ENCODE measurements at places on chromosomes 11 and 22.
A peak's percentile ranks its signal among the peaks of the same experiment; 100 is the strongest.

DNA sequence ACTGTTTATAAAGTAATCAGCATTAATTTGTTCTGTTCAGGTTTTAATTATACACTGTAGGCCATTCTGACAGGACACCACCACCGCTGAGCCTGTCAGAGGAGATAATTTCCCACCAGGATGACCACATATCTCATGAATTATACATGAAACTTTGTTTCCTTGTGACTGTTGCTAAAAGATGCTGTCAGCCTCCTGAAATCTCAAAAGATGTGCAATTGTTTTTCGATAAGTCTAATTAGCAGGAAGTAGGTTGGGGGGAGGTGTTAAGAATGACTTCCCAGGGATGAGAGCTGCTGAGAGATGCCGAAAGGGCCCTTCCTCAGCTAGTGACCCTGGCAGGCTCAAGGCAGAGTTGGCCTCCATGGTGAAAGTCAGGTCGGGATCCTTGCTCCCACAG lies 485.4 kb downstream of the SOX6 start:
- H3K27me3 ChIP-seq: peaks cover 30% of the 10 kb centered on the region
- H3K4me3 ChIP-seq: no peak overlapping the region
- no peak overlapping the region for H3K27ac ChIP-seq
- no peak for DNase-seq
- no peaks in the 10 kb centered on the region for H3K4me1 ChIP-seq
- H3K36me3 ChIP-seq: no peaks in the 10 kb centered on the region

DNA sequence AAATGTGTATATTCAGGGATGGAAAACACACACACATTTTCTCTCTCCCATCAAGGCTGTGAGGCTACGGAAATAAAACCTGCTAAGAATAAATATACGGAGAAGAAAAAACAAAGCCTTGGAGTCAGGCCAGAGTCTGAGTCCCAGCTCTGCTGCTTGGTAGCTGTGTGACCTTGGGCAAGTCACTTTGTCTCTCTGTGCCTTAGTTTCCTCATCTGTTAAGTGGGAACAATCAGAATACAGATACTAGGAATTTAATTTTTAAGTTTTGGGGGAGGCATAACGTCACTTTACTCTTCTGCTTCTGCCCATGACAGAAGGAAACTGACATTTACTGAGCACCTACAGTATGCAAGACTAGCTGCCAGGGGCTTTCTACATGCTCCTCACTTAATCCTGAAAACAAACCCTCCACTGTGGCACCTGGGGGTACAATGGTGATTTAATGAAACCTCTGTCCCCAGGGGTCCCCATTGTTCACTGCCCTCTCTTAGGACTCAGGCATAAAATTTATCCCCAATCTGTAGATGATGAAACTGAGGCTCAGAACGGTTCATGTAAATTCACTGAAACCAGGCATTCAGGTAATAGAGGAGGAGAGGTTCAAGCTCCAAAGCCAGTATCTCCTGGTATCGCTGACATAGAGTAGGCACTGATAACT lies 131.9 kb upstream of the SERPIND1 start:
- no peaks in the 10 kb centered on the region for H3K4me1 ChIP-seq
- H3K4me3 ChIP-seq: no peak overlapping the region
- no peaks in the 10 kb centered on the region for H3K36me3 ChIP-seq
- no peak overlapping the region for H3K27ac ChIP-seq

GRCh38 chr11:8098879-8099278 lies 17.9 kb downstream of the TUB start:
- H3K27me3 ChIP-seq: no peaks in the 10 kb centered on the region
- H3K4me3 ChIP-seq: no peak overlapping the region
- no peak for DNase-seq
- no peaks in the 10 kb centered on the region for H3K36me3 ChIP-seq
- no peaks in the 10 kb centered on the region for H3K4me1 ChIP-seq

GRCh38 chr11:1373536-1374214 lies 16.1 kb upstream of the BRSK2 start:
- peaks cover 20% of the 10 kb centered on the region for H3K4me1 ChIP-seq
- peak overlapping the region; percentile 35 for H3K27ac ChIP-seq
- H3K27me3 ChIP-seq: peaks cover 48% of the 10 kb centered on the region
- DNase-seq: no peak

DNA sequence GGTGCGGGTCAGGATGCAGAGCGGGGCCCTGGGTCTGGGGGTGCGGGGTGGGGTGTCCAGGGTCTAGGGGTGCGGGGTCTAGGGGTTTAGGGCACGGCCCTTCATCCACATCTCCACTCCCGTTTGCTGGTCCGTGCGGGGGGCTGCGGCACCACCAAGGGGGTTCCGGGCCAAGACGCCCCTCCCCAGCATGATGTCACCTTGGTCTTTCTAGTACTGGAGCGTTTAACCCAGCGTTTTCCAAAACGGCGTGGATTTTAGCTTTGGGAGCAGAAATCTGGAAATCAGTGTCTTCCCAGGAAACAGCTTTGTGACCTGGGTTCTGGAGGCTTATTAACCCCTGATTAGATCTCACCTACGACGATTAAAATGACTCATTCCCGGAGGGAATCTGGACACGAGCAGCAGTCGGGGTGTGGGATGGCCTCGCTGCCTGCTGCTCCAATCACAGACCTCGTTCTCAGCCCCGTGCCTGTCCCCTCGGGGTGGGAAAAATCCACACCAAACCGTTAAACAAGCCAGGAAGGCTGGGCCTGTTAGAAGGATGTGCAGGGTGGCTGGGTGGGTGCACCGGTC lies 759 bp downstream of the AP2A2 start:
- peak; percentile 85 for DNase-seq
- no peaks in the 10 kb centered on the region for H3K27me3 ChIP-seq
- peak overlapping the region; percentile 82 for H3K4me3 ChIP-seq
- peaks cover 10% of the 10 kb centered on the region for H3K36me3 ChIP-seq

GRCh38 chr11:133545199-133545803 lies 13.0 kb upstream of the OPCML start:
- H3K27me3 ChIP-seq: no peaks in the 10 kb centered on the region
- DNase-seq: no peak
- no peak overlapping the region for H3K27ac ChIP-seq
- H3K4me1 ChIP-seq: no peaks in the 10 kb centered on the region
- no peak overlapping the region for H3K4me3 ChIP-seq

GRCh38 chr11:95277868-95278267 lies 46.9 kb upstream of the SESN3 start:
- peaks cover 2% of the 10 kb centered on the region for H3K4me1 ChIP-seq
- no peak overlapping the region for H3K27ac ChIP-seq
- no peak for DNase-seq

GRCh38 chr11:124892750-124893454 lies 4.8 kb downstream of the ROBO4 start:
- peaks cover 15% of the 10 kb centered on the region for H3K27me3 ChIP-seq
- no peak overlapping the region for H3K27ac ChIP-seq
- H3K4me1 ChIP-seq: peaks cover 14% of the 10 kb centered on the region
- no peak overlapping the region for H3K4me3 ChIP-seq

GRCh38 chr11:62508336-62509058 lies 38.1 kb downstream of the AHNAK start:
- H3K4me3 ChIP-seq: no peak overlapping the region
- H3K4me1 ChIP-seq: peaks cover 30% of the 10 kb centered on the region
- peak overlapping the region; percentile 87 for H3K27ac ChIP-seq
- H3K36me3 ChIP-seq: no peaks in the 10 kb centered on the region
- H3K27me3 ChIP-seq: no peaks in the 10 kb centered on the region

DNA sequence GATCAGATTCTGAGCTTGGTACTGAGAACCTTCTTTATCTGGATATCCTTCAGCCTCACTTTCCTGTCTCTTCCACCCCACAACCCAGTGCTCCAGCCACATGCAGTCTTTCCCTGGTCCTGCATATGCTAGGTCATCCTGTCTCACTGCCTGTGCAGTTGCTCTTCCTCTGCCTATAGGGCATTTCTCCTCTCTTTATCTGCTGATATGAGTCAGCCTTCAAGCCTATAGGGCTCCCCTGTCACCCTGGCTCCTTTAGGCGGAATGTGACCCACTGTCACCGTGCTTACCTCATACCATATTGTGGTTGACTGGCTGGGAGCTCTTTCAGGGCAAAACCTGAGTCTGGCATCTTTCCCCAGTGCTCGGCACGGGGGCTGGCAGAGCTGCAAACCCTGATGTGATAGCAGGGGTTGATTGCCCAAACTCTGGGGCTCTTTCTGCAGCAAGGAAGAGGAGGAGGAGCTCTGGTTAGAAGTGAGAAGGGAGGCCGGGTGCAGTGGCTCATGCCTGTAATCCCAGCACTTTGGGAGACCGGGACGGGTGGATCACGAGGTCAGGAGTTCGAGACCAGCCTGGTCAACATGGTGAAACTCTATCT lies 26.3 kb downstream of the MEI1 start:
- no peak overlapping the region for H3K4me3 ChIP-seq
- no peaks in the 10 kb centered on the region for H3K4me1 ChIP-seq
- H3K27ac ChIP-seq: no peak overlapping the region

DNA sequence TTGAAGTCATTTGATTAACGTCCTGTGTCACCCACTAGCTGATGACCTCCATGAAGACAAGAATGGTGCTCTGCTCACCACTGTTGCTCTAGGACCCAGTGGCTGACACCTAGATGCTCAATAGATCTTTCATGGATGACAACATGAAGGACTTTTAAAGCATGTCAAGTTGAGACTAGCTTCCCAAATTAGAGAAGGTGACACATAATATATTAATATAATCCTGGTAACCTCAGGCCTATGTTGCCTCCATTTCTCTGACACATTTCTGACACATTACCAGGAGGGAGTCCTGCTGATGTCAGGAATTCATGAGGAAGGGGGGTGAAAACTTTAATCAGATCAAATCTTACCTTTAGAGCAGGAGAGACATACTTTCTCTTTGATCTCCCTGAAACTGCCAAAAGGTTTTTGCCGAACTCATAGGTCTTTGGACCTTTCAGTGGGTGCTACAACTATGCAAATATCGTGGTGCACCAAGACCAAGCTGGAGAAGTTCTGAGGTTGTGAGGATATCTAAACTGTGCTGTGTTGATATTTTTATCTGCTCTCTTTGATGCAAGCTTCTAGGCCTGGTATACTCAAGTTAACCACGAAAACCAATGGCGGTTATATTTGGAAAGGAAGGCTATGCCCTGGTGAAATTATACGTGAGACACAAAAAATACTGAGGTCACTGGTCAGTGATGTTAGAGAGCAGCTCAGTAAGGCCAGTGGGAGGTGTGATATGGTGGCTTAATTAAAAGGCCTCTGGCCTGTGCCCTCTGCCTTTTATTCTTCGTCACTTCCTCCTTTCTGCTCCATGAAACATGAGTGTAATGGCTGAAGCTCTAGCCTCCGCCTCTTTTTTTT lies 13.2 kb upstream of the AMPD3 start:
- H3K27me3 ChIP-seq: no peaks in the 10 kb centered on the region
- H3K36me3 ChIP-seq: peaks cover 3% of the 10 kb centered on the region
- no peak overlapping the region for H3K27ac ChIP-seq
- DNase-seq: no peak
- H3K4me1 ChIP-seq: no peaks in the 10 kb centered on the region
- no peak overlapping the region for H3K4me3 ChIP-seq

- peak; percentile 6 for DNase-seq
- no peak overlapping the region for H3K4me3 ChIP-seq
- H3K36me3 ChIP-seq: no peaks in the 10 kb centered on the region
- H3K4me1 ChIP-seq: no peaks in the 10 kb centered on the region
- no peak overlapping the region for H3K27ac ChIP-seq
- H3K27me3 ChIP-seq: peaks cover 50% of the 10 kb centered on the region
Observed at GRCh38 chr22:22942511-22943329, 55.1 kb downstream of the IGLL5 start.

DNA sequence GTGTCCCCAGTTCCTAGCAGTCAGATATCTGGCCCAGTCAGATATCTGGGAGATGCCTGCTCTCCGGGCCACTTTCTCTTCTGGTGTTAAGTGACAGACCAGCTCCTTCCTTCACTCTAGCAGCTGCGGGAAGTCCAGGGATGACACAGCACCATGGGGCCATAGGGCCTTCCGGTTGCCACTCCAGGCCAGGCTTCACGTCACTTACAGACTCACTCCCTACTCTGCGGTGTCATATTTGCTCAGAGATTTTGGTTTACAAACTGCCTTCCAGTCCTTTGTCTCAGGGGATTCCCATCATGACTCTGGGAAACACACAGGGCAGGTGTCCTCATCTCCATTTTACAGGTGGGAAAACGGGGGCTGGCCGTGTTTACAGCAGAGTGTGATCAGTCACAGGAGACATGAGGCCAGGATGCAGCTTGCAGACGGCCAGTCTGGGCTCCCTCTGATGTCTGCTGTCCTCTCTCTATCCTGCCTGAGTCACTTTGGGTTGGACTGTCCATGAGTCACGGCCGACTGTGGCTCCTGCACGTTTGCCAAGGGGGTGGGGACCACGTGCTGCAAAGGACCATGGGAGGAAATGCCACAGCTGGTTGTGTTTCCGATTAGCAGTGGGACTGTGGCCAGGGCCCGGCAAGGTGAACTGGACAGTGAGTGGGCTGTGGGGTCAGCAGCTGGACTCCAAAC lies 8.2 kb upstream of the TBC1D22A start:
- H3K4me3 ChIP-seq: no peak overlapping the region
- peak overlapping the region; percentile 93 for H3K27ac ChIP-seq
- peak; percentile 99 for DNase-seq
- H3K27me3 ChIP-seq: no peaks in the 10 kb centered on the region
- no peaks in the 10 kb centered on the region for H3K36me3 ChIP-seq

DNA sequence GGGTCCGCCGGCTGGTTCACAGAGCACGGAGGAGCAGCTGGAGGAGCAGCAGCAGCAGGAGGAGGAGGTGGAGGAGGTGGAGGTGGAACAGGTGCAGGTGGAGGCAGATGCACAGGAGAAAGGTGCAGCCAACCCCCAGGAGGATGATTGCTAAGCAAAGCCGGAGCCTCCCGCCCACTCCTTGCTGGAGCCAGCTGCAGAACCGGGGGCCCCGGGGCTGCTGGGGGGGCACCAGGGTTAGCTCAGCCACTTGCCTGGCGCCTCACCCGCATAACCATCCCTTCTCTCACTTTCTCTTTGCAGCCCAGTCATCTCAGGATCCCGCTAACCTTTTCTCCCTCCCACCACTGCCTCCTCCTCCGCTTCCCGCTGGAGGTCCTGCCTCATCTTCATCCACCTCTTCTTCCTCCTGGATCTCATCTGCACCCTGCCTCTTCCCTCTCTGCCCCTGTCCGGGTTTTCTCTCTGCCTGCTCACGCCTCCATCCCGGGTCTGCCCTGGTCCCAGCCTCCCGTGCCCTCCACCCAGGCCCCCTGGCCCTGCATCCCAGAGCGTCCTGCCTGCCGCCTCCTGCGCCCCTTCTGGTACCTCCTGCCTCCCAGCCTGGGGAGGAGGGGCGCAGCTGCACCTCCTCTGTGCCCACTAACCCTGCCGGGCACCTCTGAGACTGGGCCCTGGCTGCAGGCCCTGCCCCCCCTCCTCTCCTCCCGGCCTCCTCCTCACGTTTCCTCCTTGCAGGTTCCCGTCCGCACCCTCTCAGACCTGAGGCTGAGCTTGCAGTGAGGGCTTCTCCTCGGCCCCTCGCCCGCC lies 9.5 kb downstream of the KCTD17 start:
- no peak overlapping the region for H3K27ac ChIP-seq
- no peaks in the 10 kb centered on the region for H3K4me1 ChIP-seq
- H3K27me3 ChIP-seq: no peaks in the 10 kb centered on the region
- H3K36me3 ChIP-seq: peaks cover 44% of the 10 kb centered on the region

GRCh38 chr22:32615874-32616564 lies 141.4 kb downstream of the FBXO7 start:
- no peak overlapping the region for H3K4me3 ChIP-seq
- DNase-seq: no peak
- H3K27ac ChIP-seq: no peak overlapping the region
- H3K36me3 ChIP-seq: no peaks in the 10 kb centered on the region
- H3K4me1 ChIP-seq: no peaks in the 10 kb centered on the region

GRCh38 chr11:71563406-71563805 lies 2.0 kb upstream of the KRTAP5-10 start:
- H3K4me3 ChIP-seq: no peak overlapping the region
- no peaks in the 10 kb centered on the region for H3K36me3 ChIP-seq
- H3K27me3 ChIP-seq: peaks cover 27% of the 10 kb centered on the region
- no peak overlapping the region for H3K27ac ChIP-seq

- DNase-seq: no peak
- no peak overlapping the region for H3K4me3 ChIP-seq
- H3K4me1 ChIP-seq: peaks cover 49% of the 10 kb centered on the region
Observed at GRCh38 chr11:2213384-2213842, 41.8 kb upstream of the TH start.

All from mesenchymal stem cell (in vitro differentiated cells and primary cell).